ENCODE measurements at places on chromosomes 2 and 18.

GRCh38 chr2:154194909-154195643 is 323.4 kb downstream of the GALNT13 start:
- DNase-seq = no peak

- DNase-seq = peak; percentile 80
These were observed 38.0 kb downstream of the RNF152 start for GRCh38 chr18:61854578-61855448.

- DNase-seq = no peak
These were observed 103.8 kb downstream of the PXDN start for GRCh38 chr2:1640301-1641135.

- no peak for DNase-seq
These were observed 90.3 kb upstream of the SESTD1 start for GRCh38 chr2:179354739-179355537.

DNA sequence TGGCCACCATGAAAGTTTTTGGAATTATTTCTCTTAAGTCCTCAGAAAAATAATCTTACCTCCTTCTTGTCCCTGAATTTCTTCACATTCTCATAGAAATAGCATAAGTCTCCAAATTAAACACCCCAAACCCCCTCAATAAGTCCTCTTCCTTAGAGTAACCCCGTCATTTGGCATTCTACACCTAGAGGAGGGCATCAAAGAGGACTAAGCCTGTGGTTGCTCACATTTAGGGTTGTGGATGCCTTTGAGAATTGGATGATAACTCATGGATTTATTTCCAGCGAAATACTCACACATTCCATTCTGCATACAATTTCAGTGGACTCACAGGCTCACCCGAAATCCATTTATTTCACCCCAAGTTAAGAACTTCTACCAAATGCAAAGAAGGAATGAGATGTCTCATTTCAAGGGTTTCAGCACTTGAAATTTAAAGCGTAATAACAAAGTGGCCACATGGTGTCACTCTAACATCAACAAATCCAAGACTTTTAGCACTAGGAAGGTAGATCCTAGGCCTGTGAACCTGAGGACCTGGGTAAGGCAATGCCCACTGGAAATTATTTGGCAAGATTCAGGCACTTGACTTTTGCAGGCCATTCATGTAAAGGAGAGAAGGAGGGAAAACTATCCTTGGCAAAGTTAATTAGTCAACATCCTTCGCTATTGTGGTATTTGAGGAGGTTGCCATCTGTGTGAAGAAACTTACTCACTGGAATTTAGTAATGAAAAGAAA is 24.6 kb downstream of the DYTN start:
- peak; percentile 57 for DNase-seq

- DNase-seq = no peak
These were observed 489.4 kb upstream of the TNP1 start for GRCh38 chr2:217349251-217349650.

GRCh38 chr2:55461679-55462078 is 42.0 kb upstream of the CCDC88A start:
- no peak for DNase-seq

- no peak for DNase-seq
These were observed 116.0 kb downstream of the SETBP1 start for GRCh38 chr18:44796429-44797428.

Measured in DMS153 (cell line).